CD4-positive, alpha-beta T cell treated with Interferon gamma for 1 hour (primary cell): ENCODE measurements at places on chromosomes 3 and 15.

GRCh38 chr15:100806157-100806556, 73.5 kb upstream of the ALDH1A3 start:
- DNase-seq, result no peak

DNA sequence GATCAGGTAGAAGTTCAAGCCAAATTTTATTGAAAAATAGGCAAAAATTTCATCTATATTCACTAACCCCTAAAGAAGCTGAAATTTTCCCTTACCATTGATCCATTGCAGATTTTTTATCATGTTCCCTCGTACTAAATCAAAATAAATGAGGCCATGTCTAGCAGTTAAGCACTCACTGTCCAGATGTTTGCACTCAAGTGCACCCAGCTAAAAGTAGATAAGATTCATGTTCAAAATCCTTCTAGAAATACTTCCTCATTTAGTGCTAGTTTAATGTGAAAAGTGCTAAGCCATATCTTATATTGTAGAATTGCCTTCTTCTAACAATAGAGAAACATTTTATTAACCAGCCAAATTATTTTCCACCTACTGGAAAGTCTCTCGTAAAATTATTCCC, 164.7 kb upstream of the UBE2E2 start:
- DNase-seq, result no peak

DNA sequence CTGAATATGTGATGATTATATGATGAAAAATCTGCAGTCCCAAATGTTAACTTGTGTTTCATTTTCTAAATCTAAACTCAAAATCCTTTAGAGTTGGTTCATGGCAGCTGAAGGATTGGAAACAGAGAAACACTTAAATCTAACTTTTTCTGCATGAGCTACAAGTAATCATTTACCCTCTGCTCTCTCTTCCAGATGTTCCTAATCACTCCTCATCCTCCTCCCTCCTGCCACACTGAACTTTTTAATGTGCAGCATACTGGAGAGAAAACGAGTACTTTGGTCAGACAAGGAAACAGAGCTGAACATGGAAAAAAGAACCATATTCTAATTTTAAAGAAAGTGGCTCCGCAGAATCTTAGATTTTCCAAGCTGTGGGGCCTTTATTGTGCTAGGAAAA, 321.2 kb upstream of the COL8A1 start:
- no peak for DNase-seq

DNA sequence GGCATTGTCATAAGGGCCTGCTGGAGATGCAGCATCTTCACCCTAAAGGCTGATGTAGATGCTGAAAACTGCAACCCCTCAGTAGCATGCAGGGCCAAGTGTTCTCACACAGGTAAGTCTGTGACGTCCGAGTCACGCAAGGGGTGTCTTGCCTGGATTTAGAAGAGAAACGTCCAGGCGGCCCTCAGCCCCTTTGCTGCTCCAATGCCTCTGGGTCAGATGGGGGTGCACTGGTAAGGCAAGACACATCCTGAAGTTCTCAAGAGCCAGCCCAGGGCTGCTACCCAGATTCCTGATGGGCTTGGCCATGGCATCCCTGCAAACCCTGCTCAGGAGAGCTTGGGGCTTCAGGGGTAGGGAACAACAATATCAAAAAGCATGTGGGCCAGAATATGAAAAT, 25.4 kb downstream of the ONECUT1 start:
- no peak for DNase-seq

DNA sequence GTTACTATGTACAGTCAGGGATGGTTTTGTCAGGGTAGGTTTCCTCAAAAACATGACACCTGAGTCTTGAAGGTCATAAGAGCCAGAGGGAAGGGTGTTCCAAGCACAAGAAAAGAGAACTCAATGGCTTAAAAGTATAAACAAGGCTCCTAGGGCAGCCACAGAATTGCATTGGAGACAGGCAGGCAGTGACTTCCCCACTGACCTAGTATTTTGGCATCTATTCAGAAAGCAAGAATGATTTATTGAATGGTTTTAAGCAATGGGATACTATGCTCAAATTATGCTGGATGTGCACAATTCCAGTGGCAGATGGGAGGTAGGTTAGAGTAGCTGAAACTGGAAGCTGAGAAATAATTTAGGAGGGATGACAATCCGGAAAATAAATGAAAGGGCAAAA, 54.0 kb downstream of the TSC22D2 start:
- DNase-seq, result no peak

DNA sequence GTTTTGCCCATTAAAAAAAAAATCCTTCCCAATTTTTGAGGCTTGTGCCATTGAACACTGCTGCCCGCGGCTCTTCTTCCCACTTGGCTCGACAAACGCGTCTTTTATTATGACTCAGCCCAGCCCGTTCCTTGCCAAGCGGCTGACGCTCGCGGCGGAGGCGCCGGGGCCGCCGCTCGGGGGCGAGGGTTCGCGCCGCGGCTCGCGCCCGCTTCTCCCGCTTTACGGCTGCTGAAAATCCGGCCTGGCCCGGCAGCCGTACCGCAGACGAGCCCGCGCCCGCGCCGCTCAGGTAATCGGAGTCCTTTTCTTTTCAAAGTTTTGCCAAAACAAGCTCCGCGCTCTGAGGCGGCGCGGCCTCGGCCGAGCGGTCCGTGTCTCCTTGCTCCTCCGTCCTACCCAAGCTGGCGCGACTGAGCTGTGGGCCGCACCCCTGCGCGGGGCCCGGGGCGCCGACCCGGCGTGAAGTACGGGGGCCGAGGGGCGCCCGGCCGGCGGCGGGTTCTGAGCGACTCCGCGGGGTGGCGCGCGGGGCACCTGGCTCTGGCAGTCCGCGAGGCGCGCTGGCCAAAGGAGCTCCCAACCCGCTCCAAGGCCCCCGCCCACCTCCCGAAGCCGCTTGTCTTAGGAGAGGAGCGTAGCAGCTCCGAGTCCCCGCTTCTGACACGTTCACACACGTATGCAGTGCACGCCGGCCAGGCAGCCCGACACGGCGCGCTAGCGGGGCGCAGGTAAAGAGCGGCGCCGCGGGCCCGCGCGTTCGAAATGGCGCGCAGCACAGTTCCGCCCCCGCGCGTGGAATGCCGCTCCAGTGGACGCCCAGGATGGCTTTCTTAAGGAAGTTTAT, 418.2 kb upstream of the NAALADL2 start:
- DNase-seq, result peak; percentile 43

GRCh38 chr15:82018201-82018600, 27.6 kb downstream of the MEX3B start:
- no peak for DNase-seq

GRCh38 chr3:134985864-134986715, 191.0 kb downstream of the EPHB1 start:
- no peak for DNase-seq

- no peak for DNase-seq
These were observed 1.1 kb downstream of the CMTM8 start for GRCh38 chr3:32239307-32240158.
